Glomerular endothelial cell (primary cell): ENCODE measurements at places on chromosomes 4 and X. TPM values are rescaled to one million over a fixed set of nuclear protein-coding genes. Genes with fewer than 3 reads are reported as not detected.

Gene MAGEC1
- total RNA-seq, result not detected in 2 replicates

GRCh38 chrX:38937400-38937799 lies 136.1 kb downstream of the MID1IP1 start:
- DNase-seq, result no peak

GRCh38 chr4:27934871-27935270 lies 1074.2 kb downstream of the STIM2 start:
- DNase-seq, result no peak

Gene EMCN
- 43.6 and 58.8 TPM in 2 replicates for total RNA-seq

DNA sequence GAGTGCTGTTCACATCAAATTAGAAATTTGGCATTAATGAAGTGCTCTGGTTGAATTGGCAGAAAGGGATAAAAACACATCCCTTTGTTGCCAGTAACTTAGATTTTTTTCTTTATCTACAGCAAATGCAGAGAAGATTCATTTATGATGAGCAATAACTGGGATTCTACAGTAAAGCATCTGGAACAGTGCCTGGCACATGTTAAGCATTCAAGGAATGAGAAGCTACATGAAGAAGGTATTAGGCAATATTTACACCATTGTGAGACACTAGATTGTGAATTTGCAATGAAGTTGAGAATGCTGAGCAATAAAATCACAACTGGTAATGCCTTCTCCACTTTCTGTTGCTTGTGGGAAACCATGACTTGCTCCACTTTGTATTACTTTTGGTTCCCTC lies 33.5 kb downstream of the PCDH19 start:
- no peak for DNase-seq

Gene DCAF12L2
- 0.10 TPM in 1 of 2 replicates, not detected in the other for total RNA-seq

Gene GATA1
- not detected in 2 replicates for total RNA-seq
